PC-3 (cell line): ENCODE measurements at places on chromosomes 16 and 17. TPM values are rescaled to one million over a fixed set of nuclear protein-coding genes. Genes with fewer than 3 reads are reported as not detected.

DNA sequence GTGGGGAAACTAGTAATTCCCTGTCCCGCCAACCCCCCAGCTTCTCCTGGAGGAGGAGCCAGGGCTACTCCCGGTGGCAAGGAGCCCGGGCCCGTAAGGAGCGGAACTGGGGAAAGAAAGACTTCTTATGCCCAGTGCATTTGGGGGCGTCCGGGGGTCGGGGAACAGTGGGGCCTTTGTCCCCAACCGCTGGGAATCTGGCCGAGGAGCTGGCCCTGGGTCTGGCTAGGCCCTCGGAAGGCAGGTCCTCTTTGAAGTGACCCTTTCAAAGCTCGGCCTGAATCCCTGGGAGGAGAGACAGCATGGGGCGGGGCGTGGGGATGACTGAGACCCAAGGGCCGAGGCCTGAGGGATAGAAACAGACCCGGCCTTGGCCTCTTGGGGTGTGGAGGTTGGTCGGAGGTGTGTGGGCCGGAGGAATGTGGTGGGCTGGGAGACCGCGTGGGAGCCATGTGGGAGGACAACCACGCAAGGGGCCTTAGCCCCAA is 6.0 kb downstream of the ARHGAP23 start:
- peaks cover 1% of the 10 kb centered on the region; the same call in 1 of the 2 replicates for H3K4me1 ChIP-seq
- no peaks in the 10 kb centered on the region for H3K36me3 ChIP-seq
- H3K27ac ChIP-seq: no peak overlapping the region
- no peak overlapping the region for H3K4me3 ChIP-seq
- H3K27me3 ChIP-seq: no peaks in the 10 kb centered on the region

- no peaks in the 10 kb centered on the region for H3K36me3 ChIP-seq
- H3K4me1 ChIP-seq: peaks cover 26% of the 10 kb centered on the region
- H3K27me3 ChIP-seq: no peaks in the 10 kb centered on the region
- DNase-seq: no peak
- H3K27ac ChIP-seq: no peak overlapping the region
These were observed 13.1 kb upstream of the ACE start for GRCh38 chr17:63463771-63464170.

Gene CNGB1
- 0.04 TPM in 1 of 2 replicates, not detected in the other for total RNA-seq

DNA sequence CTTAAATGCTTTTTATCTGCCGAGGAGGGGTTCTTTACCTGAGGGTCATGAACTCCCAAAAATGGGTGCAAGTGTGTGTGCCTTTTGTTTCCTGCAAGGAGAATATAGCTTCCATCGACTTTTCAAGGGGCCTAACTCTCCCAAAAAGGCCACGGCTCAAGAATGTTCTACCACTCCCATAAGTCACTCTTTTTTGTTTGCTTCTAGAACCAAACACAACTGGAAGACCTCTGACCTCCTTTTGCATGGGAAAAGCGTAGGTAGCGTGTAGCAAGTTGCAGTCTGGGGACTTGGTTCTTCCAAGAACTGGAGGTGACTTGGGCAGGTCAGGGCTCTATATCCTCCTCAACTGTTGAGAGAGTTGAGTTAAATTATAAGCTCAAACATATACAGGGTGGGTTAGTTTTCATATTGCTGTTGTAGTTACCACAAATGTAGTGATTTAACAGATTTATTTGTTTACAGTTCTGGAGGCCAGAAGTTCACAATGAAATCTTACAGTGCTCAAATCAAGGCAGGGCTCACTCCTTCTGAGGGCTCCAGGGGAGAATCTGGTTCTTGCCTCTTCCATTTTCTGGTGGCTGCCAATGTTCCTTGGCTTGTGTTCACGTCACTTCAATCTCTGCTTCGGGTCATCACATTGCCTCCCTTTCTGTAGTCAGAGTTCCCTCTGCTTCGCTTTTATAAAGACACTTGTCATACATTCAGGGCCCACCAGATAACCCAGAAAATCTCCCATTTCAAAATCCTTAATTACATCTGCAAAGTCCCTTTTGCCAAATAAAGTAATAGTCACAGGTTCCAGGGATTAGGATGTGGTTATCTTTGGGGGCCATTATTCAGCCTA is 1.4 kb downstream of the TMEM97 start:
- DNase-seq: no peak
- H3K27me3 ChIP-seq: no peaks in the 10 kb centered on the region
- no peaks in the 10 kb centered on the region for H3K36me3 ChIP-seq
- H3K4me3 ChIP-seq: peak overlapping the region; percentile 73
- peaks cover 58% of the 10 kb centered on the region for H3K4me1 ChIP-seq
